ENCODE measurements at places on chromosomes 4 and X.

GRCh38 chr4:66465111-66465510 lies 794.8 kb upstream of the EPHA5 start:
- no peak for DNase-seq

- no peak for DNase-seq
Measured at GRCh38 chrX:118074196-118074595, 42.4 kb downstream of the KLHL13 start.

GRCh38 chr4:107317611-107318010 lies 281.5 kb upstream of the DKK2 start:
- DNase-seq: no peak

GRCh38 chr4:113756005-113756410 lies 5.5 kb downstream of the CAMK2D start:
- no peak for DNase-seq

GRCh38 chrX:80876877-80877276 lies 67.2 kb upstream of the BRWD3 start:
- DNase-seq: no peak

GRCh38 chr4:56971383-56971782 lies 6.0 kb downstream of the NOA1 start:
- DNase-seq: no peak

DNA sequence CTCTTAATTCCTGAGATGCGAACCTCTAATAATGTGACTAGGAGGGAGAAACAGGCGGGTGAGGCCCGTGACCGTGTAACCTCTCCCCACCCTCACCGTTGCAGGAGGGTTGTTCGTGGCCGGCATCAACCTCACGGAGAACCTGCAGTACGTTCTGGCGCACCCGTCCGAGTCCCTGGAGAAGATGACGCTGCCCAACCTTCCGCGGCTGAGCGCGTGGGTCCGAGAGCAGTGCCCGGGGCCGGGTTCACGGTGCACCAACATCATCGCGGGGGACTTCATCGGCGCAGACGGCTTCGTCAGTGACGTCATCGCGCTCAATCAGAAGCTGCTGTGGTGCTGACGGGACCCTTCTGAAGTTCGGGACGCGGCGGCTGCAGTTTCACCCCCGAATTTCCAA lies 17.8 kb downstream of the PLCXD1 start:
- DNase-seq: no peak

DNA sequence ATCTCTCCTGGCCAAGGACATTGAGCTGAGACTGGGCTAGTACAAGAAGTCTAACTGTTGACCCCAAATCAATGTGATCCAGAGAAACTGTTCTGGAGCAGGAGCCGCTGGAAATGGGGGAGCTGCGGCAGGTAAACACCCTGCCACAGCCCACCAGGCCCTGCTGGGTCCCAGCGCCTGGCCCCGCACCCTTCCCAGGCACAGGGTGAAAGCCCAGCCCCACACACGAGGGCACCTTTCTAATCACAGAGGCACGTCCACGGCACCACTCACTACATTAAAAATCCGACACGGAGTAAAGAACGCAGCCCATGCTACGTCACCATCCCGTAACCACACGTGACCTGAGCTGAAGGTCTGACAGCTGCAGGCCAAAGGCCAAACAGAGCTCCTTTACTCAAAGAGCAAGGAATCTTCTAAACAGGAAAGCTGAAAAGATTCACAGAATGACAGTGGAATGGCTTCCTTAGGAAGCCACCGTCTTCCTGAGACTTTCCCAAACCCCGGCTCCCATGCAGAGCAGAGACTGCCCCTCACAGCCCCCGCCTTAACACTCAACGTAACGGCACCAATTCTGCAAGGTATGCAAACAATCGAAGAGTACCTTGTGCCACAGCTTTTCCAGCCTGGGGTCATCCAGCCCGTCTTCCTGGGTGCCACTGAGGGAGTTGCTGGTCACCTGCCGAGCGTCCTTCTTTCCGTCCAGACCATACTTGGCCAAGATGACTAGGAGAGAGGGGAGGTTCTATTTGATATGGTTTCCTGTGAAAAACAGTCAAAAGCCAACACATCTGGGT lies 12.6 kb downstream of the LRPAP1 start:
- DNase-seq: no peak

GRCh38 chrX:85955510-85955909 lies 91.8 kb downstream of the CHM start:
- DNase-seq: no peak

DNA sequence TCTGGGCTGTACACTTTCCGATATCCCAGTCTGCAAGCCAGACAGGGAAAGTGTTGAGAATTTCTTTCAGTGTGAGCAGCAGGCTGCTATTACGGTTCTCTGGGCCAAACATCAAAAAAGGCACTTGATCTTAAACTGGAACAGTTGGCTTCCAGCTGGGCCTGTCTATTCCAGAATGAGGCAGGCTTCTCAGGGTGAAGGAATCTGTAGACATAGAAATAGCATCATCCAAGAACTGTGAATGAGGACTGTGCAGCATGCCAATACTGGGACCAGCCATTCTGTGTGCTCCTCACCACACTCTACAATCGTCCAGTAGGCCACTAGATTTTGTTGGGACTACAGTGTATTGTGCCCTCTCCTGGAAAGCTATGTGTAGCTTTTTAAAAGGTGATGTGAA lies 31.1 kb downstream of the ART3 start:
- no peak for DNase-seq

All from stimulated activated naive CD8-positive, alpha-beta T cell treated with anti-CD3 and anti-CD28 coated beads, Interleukin-15, Interleukin-2, amounts not matched to agents 100 U/mL and 50 U/mL, for 24 hours (primary cell).